Stimulated activated CD4-positive, alpha-beta T cell treated with anti-CD3 and anti-CD28 coated beads, TNF-alpha, amount 100 ng/mL, for 48 hours (primary cell): ENCODE measurements at places on chromosomes 4 and X.

DNA sequence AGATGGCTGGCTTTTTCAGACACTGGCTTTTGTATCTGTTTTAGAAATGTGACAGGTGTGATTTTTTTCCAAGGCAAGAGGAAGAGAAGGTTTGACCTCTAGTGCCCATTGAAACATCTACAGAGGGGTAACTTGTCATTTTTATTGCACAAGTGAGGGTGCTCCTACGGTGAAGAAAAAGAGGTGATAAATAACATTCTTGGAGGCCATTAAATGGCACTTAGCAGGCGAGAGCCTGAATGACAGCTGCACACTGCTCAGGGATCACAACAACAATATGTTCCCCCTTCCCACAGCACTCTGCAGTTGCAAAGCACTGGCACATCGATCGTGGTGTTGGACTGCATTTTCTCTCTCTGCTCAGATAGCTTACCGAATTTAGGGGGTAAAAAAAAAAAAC, 22.9 kb downstream of the FAM184B start:
- no peak for DNase-seq

DNA sequence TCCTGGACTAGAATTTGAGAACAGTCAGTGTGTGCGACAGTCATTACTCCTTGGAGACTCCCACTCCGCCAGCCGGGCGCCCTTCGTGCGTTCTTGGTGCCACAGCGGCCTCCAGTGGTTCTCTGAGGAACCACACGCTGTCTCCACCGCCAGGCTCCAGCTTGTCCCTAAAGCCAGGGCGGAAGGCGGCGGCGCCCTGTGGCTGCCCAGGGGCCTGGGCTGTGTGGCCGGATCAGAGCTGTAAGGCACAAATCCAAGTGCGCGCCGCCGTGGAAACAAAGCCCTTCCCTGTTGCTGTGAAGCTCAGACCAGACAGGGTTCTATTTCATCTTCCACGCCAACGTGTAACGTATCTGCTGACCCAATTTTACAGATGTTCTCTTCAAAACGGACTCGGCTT, 34.2 kb downstream of the IDS start:
- peak; percentile 48 for DNase-seq

GRCh38 chr4:140857111-140857510, 100.9 kb upstream of the TBC1D9 start:
- DNase-seq, result no peak

- no peak for DNase-seq
Measured at GRCh38 chr4:85398276-85398675, 76.7 kb upstream of the ARHGAP24 start.

GRCh38 chrX:66015900-66016689, 23.8 kb downstream of the VSIG4 start:
- DNase-seq, result no peak
